ENCODE measurements at places on chromosomes 2 and 18.

DNA sequence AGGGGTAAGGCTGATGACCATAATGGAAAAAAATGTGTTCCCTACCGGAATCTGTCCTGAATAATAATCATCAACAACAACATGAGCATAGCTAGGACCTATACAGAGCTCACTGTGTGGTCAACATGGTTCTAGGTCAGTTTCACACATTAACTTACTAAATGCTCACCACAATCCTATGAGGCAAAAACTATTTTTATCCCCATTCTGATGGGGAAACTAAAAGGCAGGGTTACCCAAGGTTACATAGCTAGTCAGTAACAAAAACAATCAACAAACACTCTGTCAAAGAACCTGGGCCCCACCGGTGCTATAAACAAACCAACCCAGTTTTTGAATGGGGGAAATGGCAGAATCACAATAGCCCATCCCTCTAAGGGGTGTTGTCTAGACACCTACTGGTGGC lies 40.1 kb downstream of the AOX1 start:
- no peak for DNase-seq

GRCh38 chr2:235904585-235904931 lies 263.6 kb downstream of the GBX2 start:
- no peak for DNase-seq

DNA sequence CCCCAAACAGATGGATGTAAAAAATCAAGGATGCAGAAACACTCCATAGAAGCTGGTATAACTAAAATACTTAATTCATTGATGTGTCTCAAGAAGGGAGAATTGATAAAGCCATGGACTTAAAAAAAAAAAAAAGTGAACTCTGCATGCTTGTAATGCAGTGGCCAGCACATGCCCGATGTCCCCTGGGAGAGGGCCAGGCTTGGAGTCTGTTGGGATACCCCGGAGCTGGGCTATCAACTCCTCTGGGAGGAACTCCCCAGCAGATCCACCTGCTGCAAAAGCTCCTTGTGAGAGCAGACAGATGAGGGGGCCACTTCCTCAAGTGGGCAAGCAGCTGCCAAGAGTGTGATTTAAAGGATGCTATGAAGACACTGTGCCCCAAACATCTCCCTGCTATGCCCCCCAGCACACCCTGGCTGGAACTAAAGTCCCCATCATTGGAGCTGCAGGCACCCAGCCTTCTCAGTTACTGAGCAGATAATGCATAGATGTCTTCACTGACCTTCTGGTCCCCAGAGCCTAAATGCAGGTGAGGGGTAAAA lies 311.5 kb upstream of the ID2 start:
- DNase-seq, result no peak

GRCh38 chr18:49656073-49656692 lies 94.3 kb downstream of the LIPG start:
- no peak for DNase-seq

- no peak for DNase-seq
These were observed 324.7 kb downstream of the NRXN1 start for GRCh38 chr2:50707196-50707595.

GRCh38 chr2:240799033-240799820 lies 20.8 kb downstream of the KIF1A start:
- DNase-seq, result no peak

DNA sequence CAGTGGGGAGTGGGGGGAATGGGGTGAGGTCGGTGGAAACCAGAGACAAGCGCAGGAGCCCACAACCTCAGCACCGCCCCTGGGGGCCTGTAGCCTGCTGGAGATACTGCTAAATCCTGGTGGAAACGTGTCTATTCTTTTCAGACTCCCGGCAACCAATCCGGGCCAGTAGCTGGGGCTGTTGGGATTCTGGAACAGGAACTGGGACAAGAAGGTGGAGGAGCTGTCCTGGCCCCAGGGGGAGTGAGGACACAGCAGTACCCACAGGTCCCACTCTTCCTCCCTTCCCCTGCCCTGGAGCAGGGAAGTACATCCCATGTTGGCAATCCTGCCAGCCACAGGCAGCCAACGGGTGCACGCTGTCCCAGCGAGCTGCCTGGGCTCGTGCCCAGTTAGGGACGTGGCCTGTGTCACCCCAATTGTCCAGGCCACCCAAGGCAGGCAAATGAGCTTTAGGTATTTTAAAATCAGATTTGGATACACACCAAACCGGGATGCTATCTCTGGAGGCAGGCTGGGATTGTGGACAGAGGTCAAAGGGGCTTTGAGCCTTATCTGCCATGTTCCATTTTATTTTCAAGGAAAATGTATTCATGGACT lies 51.8 kb downstream of the HS1BP3 start:
- DNase-seq, result no peak

DNA sequence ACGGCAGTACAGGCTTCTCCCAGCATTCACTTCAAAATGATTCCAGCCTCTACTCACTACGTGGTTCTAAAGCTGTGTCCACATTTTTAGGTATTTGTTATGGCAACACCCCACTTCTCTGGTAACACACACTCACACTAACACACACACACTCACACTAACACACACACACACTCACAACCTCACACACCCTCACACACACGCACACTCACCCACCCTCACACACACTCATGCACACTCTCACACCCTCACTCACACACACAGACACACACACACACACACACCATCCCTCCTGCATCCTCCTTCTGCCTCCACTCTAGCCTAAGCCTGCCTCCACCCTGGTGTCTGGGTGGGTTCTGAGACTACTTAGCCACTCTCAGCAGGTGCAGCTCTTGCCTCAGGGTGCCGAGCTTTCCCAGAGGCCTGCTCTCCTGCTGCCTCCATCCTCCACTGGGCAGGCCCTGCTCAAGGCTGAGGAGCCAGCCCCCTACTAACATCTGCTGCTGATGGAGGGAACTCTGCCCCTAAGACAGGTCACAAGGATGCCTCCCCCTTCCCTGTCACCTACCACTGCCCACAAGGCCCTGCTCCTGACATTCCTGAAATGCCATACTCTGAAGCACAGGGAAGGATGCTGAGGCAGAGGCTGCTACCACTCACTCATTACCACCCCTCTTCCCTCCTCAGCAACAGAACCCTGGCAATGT lies 63.9 kb downstream of the NCAPH start:
- DNase-seq, result no peak

DNA sequence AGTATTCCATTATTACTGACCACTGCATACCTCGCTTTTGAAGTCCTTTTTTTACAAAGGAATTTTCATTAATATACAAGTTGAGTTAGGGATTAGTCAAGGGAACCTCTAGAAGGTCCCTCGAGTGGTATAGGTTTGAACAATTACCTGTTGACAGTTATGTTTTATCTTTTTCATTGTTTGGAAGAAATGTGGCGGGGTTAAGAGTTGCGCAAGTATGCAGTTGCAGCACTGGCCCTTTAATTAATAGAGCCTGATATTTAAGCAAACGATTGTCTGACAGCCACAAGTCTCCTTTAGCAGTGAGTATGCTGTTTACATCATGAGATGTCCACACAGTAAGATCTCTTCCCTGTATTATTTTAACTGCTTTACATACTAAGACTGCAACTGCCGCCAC lies 24.3 kb downstream of the KYNU start:
- no peak for DNase-seq

DNA sequence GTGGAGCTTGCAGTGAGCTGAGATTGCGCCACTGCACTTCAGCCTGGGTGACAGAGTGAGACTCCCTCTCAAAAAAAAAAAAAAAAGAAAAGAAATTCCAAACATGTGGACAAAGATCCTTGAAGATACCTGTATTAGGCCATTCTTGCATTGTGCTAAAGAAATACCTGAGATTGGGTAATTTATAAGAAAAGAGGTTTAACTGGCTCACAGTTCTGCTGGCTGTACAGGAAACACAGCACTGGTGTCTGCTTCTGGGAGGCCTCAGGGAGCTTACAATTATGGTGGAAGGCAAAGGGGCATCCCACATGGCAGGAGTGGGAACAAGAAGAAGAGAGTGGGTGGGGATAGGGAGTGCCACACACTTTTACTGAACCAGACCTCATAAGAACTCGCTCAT lies 140.1 kb downstream of the SS18 start:
- DNase-seq, result no peak

GRCh38 chr2:181658444-181658843 lies 1.5 kb upstream of the CERKL start:
- no peak for DNase-seq

DNA sequence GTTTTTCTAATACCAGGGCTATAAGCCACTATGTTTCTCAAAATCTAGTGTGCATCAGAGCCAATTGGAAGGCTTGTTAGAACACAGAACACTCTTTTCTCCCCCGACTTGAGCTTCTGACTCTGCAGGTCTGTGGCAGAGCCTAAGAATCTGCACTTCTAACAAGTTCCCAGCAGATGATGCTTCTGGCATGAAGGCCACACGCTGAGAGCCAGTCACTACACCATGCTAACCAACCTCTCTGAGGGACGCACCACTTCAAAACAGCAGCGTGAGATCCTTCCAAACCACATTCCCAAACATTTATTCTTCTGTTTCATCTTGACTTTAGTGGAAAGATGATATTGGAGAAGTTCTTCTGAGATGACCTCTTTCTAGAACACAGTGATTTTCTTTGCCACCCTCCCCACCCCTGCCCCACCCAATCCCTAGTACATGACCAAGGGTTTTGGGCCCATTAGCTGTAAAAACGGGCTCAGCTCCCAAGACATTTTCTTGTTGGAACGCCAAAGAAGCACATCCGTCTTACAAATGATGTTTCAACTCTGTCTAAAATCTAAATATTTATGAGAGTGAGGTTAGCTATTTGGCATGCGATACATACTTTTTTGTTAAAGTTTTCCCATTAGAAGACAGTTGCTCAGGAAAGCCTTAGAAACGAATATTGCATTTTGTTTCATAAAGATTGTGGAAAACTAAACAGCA lies 391.9 kb downstream of the TMEM182 start:
- DNase-seq, result no peak
